Activated naive CD4-positive, alpha-beta T cell treated with anti-CD3 and anti-CD28 coated beads, Interleukin-2, amount 10 ng/mL, durations not matched to agents 7 days and 5 days (primary cell): ENCODE measurements at places on chromosomes 1 and 21.

GRCh38 chr1:29688471-29689365 lies 452.4 kb downstream of the PTPRU start:
- no peak for DNase-seq

- DNase-seq: no peak
Measured at GRCh38 chr1:16146279-16147155, 9.4 kb downstream of the EPHA2 start.

GRCh38 chr1:201191653-201192260 lies 1.1 kb downstream of the IGFN1 start:
- no peak for DNase-seq

- peak; percentile 7 for DNase-seq
Measured at GRCh38 chr21:44259082-44259705, 2.5 kb downstream of the DNMT3L start.

- DNase-seq: no peak
Measured at GRCh38 chr1:42385283-42385682, 4.7 kb downstream of the RIMKLA start.

- no peak for DNase-seq
Measured at GRCh38 chr21:32949701-32950100, 76.0 kb upstream of the OLIG2 start.

DNA sequence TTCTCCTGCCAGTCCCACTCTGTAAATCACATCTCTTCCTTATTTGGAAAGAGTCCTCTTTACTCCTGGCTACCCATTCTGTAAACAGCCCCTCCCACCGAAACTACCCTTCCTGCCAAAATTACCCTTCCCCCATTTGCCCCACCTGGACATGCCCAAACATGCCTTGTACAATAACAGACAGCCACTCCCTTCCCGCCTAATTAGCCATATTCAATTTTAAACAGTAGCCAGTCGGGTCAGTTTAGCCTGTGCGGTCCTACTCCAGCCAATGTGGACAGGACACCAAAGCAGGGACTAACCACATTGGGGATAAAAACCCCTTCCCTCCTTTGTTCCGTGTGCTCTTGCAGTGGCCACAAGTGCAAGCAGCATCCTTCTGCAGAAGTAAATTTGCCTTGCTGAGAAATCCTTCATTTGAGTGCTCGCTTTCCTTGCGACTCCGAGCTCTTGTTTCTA lies 56.3 kb upstream of the MAP10 start:
- no peak for DNase-seq

- no peak for DNase-seq
Measured at GRCh38 chr1:243798726-243799125, 51.3 kb downstream of the AKT3 start.

DNA sequence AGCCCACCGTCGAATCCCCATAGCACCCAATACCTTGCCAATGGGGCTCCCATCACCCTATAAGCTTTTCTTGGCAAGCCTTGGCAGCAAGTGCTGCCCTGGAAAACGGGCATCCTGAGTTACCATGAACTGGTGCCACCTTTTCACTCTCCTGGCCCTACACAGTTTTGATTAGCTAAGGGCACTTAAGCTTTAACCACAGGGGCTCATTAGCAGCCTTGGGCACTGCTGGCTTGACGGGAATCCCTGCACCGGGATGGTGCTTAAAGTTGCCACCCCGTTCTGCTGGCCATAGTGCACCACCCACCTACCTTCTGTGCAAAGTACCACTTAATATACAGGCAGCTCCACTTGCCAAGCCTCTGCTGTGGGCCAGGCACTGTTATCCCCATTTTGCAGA lies 13.7 kb downstream of the PARS2 start:
- DNase-seq: no peak

DNA sequence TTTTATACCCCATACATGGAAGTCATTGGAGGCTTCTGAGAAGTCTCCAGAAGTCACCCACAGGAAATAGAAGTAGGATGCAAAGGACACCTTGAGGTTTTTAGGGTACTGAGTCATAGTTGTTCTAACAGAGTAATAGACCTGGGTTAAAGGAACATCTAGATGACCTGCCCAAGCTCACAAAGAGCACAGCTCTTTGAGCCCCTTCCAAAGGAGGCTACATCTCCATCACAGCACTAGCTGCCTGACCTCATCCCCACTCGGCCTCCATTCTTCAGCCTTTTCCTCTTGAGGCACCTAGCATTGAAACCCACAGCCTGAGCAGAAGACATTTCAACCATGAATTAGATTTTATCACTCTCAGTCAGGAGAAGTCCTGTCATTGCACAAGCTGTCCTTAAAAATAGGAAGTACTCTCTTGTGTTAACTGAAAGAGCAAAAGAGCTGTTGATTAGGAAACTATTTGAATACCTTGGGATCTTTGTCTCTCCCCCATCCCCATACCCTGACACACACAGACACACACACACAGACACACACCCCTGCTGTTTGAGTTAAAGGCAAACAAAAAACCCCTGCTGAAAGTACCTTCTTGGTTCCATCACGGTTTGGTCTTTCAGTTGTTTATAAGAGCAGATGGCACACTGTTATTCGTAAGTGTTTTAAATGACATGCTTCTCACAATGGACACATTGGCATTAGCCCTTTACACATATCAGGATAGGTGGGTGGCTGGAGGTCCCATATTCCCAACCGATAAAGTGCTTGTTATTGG lies 22.2 kb downstream of the MKNK1 start:
- DNase-seq: peak; percentile 45

DNA sequence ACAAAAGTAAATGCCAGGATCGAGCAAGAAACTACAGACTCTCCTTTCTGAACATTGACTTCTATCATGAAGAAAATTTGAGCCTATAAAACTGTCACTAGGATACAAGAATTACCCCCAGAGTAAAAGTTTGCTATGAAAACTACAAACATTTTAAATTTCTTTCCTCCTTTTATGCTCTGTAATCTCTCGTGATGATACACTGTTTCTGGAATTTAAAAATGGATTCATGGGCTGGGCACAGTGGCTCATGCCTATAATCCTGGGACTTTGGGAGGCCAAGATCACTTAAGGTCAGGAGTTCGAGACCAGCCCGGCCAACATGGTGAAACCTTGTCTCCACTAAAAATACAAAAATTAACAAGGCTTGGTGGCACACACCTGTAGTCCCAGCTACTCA lies 181.3 kb downstream of the ZNF281 start:
- no peak for DNase-seq

DNA sequence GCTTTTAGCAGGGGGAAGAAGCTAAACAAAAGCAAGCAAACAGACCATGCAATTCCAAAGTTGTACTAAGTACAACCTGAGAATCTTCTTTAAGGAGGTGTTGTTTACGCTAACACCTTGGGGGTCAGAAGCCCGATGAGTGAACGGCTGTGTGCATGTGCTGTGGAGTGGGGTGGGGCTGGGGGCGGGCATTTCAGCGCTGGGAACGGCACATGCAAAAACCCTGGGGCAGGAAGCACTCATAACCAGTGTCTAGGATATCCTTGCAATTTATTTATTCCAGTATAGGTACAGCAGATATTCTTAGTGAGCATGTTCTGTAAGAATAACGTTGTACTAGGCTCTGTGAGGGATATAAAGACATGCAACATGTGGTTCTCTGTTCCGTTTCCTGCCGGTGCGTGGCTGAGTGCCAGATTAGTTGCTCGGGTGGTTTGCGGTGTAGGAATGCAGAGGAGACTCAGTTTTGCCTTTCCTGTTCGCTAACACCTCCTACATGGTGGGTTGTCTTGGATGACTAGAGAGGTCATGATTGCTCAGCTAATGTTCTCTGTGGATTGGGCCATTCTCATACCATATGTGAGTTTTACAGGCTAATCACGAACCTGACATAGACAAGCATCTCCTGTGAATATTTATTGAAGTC lies 3.7 kb downstream of the FASLG start:
- peak; percentile 86 for DNase-seq

GRCh38 chr1:59752556-59753414 lies 62.0 kb upstream of the HOOK1 start:
- DNase-seq: no peak

DNA sequence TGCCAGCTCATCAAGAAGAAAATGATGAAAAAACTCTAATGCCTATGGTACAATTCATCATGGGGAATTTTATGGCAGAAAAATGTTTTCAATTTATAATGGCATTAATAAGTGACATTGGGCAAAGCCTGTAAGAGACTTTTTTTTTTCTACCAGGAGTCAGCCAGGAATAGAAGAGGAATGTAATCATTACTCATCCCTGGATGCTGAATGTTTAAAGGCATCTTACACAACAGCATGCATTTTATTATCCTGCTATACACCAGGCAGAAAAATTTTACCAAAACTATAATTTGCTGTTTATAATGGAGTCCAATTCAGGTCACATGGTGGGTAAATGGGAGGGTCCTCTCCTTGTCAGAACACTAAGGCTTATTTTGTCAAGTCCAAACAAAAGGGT lies 189.9 kb upstream of the BEND5 start:
- no peak for DNase-seq

GRCh38 chr21:28543975-28544374 lies 448.7 kb downstream of the LTN1 start:
- DNase-seq: no peak

DNA sequence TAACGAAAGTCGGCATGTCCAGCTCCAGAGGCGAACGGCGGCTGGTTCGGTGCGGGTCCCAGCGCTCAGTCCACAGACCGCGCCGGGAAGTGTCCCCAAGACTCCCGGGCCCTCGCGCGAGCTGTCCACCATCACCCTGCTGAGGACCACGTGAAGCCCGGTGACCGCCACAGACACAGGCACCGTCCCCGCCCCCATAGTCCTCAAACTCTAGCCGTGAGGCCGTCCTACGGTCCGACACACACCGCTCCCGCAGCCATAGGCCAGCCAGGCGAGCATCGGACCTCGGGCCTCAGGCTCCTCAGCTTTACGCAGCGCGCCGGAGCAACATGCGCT lies 535 bp downstream of the SETD4 start:
- DNase-seq: peak; percentile 49

DNA sequence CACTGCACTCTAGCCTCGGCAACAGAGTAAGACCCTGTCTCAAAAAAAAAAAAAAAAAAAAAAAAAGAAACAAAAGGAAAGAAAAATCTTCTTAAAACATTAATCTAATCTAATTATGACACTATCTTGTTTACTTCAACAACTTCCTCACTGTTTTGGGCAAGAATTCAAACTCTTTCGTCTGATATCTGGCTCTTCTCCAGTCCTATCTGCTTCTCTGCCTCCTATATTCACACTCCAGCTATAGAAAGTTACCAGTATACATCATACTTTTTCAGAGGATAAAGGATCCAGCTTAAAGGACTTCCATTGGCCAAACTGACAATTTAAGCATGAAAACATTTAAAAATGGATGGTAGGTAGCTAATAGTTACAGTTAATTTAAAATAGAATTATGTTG lies 47.3 kb downstream of the EIF2B3 start:
- DNase-seq: no peak

- no peak for DNase-seq
Measured at GRCh38 chr1:90193116-90193515, 198.2 kb downstream of the ZNF326 start.

DNA sequence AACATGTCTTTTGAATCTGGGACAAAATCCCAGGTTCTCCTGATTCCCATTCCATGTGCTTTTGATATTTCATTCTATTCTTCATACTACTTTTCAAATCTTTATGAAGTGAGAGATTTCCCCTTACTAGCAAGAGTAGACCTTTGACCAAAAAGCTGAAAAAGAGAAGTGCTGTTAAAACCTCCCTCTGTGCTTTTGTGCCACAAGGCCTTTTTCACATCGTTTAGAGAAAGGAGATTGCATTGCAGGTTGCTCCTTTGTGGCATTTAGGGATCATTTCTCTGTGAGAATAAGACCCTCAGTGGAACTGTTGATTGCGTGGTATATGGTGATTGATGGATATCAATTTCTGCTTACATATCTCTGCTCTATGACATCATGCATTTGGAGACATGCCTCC lies 148.8 kb downstream of the TGFB2 start:
- DNase-seq: no peak

GRCh38 chr1:205545991-205546390 lies 41.5 kb downstream of the CDK18 start:
- DNase-seq: no peak

GRCh38 chr1:11147197-11147770 lies 41.9 kb upstream of the ANGPTL7 start:
- DNase-seq: no peak

DNA sequence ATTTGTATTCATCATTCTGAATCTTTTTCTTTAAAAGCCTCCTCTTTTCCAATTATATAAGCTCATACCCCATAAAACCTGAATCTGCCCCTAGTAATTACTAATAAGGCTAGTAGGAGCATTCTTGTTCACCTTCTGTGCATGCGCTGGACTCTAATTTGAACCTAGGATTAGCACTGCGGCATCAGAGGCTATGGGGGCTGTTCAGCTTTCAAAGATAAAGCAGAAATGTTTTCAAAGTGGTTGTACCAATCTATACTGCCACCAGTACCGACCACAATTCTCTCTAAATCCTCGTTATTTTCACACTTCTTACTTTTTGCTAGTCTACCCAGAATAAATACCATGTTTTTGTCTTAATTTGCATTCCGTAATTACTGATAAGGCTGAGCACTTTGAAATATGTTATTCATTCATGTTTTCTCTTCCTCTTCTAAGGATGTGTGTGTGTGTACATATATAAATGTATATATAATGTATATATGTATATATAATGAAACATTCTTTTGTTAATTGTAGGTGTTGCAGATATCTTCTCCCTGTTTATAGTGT lies 1.6 kb upstream of the DDX59 start:
- DNase-seq: no peak

GRCh38 chr1:237239248-237239647 lies 197.3 kb downstream of the RYR2 start:
- DNase-seq: no peak

- DNase-seq: no peak
Measured at GRCh38 chr21:38999161-38999560, 184.1 kb downstream of the PSMG1 start.

- no peak for DNase-seq
Measured at GRCh38 chr1:216617081-216617875, 106.0 kb downstream of the ESRRG start.

DNA sequence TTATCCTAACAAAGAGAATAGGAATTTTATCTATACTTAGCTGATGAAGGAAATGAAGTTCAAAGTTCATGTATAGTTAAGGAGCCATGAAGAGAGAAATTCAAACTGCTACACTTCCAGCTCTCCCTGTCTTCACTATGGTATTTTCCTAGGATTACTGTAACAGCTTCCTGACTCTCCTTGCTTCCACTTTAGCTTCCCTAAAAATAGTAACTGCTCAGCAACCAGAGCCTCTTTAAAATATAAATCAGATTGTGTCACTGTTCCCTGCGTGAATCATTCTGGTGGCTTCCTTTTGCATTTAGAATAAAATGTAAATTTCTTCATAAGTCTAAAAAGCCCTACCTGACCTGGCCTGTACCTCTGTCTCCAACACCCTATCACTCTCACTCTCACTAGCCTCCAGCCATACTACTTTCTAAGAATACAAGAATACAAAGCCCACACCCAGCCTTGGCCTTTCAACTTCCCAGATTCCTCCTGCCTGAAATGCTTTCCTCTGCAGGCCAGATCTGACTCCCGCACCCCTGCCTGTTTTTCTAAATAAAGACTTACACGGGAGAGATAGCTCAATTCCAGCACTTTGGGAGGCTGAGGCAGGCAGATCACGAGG lies 30.5 kb downstream of the OR10J1 start:
- no peak for DNase-seq

GRCh38 chr1:167401260-167401873 lies 117.0 kb downstream of the CD247 start:
- peak; percentile 65 for DNase-seq
